Smooth muscle cell of the coronary artery (primary cell): ENCODE measurements at places on chromosomes 3 and 15. TPM values are rescaled to one million over a fixed set of nuclear protein-coding genes. Genes with fewer than 3 reads are reported as not detected.

FGF12 gene
- total RNA-seq: under 0.01 TPM in 1 of 2 replicates, not detected in the other

DNAH12 gene
- under 0.01 TPM in 2 replicates for total RNA-seq

STRIT1 gene
- total RNA-seq: not detected in 2 replicates

IGSF10 gene
- 0.15 and 18.5 TPM in 2 replicates for total RNA-seq

C3orf33 gene
- 0.23 and 1.7 TPM in 2 replicates for total RNA-seq

HHLA2 gene
- not detected in 2 replicates for total RNA-seq

FEZF2 gene
- total RNA-seq: not detected in 2 replicates

CCDC39 gene
- not detected in 2 replicates for total RNA-seq

PPP1R14D gene
- total RNA-seq: not detected in 2 replicates

LIPH gene
- under 0.01 and 0.90 TPM in 2 replicates for total RNA-seq

ZNF80 gene
- total RNA-seq: not detected in 2 replicates

SLC24A5 gene
- not detected in 2 replicates for total RNA-seq

SERINC4 gene
- not detected in 2 replicates for total RNA-seq

EOGT gene
- 6.3 and 60.5 TPM in 2 replicates for total RNA-seq

CLDN1 gene
- 0.08 and 0.12 TPM in 2 replicates for total RNA-seq

SPINK8 gene
- total RNA-seq: not detected in 2 replicates

RLBP1 gene
- not detected in 2 replicates for total RNA-seq

IL17RE gene
- total RNA-seq: 0.23 and 0.98 TPM in 2 replicates

TM6SF1 gene
- total RNA-seq: 3.3 TPM in 1 of 2 replicates, not detected in the other

BUB1B gene
- 2.9 and 7.0 TPM in 2 replicates for total RNA-seq
